ENCODE measurements at places on chromosomes 2 and 18.

DNA sequence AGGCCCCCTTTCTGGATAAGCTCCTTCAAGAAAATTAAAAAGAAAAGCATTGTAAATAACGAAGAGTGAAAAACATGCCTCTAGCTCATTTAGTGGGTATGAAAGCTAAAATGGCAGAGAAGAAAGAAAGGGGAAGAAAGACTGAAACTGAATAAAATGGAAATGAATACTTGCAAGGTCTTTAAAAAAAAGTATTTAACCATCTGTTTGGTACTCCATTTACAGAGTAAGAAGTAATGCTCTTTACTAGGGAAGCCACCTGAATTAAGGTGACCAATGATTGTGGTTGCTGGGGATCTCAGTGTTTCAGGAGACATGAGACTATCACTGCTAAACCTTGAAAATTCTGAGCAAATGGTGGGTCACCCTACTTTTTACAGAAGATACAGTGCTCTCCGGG lies 17.7 kb upstream of the ARL5A start:
- DNase-seq: no peak

DNA sequence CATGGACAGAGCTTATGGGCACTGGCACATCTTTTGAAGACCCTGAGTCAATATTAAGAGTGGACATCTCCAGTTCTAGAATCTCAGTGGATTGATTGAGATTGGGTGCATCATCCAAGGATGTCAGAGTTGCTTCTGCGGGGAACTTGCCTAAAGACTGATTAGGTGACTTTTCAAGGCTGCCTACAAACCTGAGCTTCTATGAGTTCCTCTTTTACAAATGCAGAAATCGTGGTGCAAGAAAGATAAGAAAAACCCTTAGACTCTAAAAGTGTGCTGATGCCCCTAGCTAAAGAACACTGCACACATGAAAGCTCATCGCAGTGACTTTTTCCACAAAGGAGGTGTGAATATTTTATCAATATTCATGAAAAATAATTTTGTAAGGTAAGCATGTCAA lies 86.8 kb upstream of the NEDD4L start:
- DNase-seq: no peak

GRCh38 chr2:98924038-98924830 lies 11.8 kb downstream of the CRACDL start:
- DNase-seq: no peak

GRCh38 chr2:37885329-37885993 lies 39.6 kb upstream of the RMDN2 start:
- no peak for DNase-seq

DNA sequence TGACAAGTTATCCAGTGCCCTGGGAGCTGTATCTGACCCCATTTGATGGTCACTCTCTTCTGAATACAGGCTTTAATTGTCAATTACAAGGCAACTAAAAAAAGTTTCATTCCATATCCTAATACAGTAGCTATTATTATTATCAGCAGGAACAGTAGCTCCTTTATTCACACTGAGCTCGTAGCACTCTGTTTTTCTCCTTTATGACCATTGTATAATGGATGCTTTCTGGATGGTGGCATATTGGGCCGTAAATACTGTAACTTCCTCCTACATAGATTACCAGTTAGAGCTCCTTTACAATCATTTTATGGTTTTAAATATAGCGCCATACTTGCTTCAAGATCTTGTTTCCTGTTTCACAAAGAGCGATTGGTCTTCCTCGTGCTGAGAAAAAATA lies 1040.3 kb downstream of the TSN start:
- no peak for DNase-seq

- no peak for DNase-seq
Observed at GRCh38 chr2:197208841-197209240, 101.7 kb downstream of the ANKRD44 start.

- peak; percentile 36 for DNase-seq
Observed at GRCh38 chr18:35497027-35497369, 762 bp downstream of the INO80C start.

DNA sequence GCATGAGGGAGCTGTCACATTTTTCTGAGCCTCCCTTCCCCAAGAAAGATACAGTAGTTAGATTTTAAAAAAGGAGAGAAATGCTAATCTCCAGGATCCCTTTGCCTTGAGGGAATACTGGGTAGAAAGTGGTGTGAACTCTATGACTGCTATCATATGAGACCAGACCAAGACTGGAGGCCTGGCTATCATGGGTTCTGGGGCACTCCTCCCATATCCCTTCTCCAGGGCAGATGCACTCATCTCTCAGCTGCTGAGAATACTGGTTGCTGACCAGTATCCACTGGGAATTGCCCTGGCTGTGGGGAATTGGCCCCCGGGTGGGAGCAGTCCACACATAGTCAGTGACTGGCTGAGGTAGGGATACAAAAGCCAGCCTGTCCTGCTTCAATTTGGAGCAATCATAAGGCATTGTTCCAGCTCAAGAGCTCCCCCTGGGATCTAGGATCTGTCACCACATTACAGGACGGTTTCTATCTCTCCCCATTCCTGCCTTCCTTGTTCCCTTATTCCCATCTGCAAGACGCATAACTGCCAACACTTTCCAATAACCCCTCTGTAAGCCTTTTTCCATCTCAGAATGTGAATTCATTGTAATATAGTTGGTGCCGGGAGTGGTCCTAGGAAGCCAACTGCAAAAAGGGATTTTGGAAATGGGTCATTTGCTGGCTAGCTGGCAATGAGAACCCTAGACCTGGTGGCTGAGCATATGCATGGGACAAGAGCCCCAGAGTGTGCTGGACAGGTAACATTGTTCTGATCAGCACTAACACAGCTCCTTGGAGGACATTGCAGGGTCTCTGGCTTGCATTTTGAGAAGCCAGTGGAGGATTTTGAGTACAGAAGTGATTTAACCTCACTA lies 35.4 kb upstream of the REEP1 start:
- DNase-seq: peak; percentile 40

GRCh38 chr2:154709215-154709614 lies 10.7 kb downstream of the KCNJ3 start:
- DNase-seq: no peak

DNA sequence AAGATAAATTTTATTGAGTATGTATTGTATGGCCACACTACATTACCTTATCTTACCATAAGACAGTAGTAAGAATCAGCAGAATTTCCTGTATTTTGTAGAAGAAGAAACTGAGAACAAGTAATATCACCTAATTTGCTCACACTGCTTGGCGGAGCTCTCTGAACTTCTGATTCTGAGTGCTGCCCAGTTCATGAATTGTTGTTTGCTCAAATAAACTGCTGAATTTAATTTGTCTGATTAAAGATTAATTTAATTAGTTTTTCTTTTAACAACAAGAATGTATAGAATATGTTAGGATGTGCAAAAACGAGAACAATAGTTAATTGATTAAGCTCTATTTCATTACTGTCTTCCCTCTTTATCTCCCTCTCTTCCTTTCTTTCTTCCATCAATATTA lies 100.1 kb upstream of the ERBB4 start:
- no peak for DNase-seq

GRCh38 chr2:190718652-190719526 lies 70.0 kb downstream of the NAB1 start:
- peak; percentile 36 for DNase-seq

GRCh38 chr2:238864207-238865014 lies 16.5 kb downstream of the TWIST2 start:
- peak; percentile 93 for DNase-seq

GRCh38 chr2:66344087-66344663 lies 90.8 kb upstream of the MEIS1 start:
- no peak for DNase-seq

DNA sequence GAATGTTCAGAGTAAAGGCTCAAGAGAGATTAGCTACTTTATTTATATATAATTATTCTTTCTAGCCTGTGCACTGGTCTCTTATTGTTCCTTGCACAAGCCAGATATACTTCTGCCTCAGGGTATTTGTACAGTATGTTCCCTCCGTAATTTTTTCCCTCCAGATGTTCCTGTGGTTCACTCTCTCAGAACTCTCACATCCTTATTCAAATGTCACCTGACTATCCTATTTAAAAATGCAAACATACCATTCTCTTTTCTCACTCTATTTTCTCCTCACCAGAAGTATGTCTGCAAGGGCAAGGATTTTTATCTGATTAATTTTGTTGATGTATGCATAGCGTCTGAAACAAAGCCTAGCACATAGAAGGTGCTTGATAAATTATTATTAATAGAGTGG lies 64.0 kb upstream of the CERS6 start:
- no peak for DNase-seq

- DNase-seq: no peak
Observed at GRCh38 chr2:215384710-215385109, 51.2 kb downstream of the FN1 start.

GRCh38 chr2:118855451-118856279 lies 8.2 kb upstream of the EN1 start:
- DNase-seq: peak; percentile 90

DNA sequence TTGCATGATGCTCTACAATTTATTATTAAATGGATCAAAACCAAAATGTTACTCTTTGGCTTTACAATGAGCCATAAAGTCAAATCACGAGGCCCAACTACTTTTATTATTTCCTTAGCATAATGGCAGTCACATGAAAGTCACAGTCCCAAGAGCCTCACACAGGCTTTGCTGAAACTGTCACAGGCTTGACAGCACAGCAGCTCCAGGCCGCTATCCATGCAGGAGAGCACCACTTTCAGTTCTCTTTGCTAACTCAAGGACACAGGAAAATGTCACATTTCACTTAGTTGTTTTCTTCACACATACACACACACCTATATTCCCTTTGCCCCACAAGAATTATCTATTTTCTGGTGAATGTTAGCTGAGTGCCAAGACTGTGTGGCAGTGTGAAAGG lies 11.1 kb upstream of the MSGN1 start:
- no peak for DNase-seq

DNA sequence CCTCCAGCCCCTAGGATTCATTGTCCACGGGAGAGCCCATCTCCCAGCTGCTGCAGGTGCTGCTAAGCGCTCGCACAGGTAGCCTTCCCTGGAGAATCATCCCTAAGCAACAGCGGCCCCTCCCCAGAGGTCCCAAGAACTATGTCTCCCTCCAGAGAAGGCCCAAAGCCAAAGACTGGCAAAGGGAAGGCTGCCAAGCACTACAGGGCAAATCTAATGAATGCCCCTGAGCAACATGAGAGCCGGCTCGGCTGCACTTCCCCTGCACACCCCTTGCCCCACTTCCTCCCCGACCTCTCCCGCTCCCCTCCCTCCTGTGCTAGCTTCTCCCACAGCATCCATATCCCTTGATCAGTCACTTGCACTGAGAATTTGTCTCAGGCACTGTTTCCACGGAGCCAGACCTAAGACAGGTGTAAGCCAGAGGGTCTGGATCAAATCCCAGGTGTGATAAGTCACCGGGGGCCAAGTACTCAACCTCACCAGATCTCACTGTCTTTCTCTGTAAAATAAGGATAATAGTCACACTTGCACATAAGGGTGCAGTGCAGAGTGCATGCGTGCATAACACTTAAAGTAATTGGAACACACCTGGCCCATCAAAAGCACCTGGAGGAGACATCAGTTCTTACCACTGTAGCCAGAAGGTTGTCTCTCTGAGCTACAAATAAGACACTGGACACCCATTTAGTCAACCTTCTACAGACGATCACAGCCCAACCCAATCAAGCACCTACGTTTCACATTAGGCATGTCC lies 20.1 kb upstream of the COL6A3 start:
- no peak for DNase-seq

GRCh38 chr18:76974386-76974785 lies 152.0 kb downstream of the ZNF236 start:
- DNase-seq: no peak

DNA sequence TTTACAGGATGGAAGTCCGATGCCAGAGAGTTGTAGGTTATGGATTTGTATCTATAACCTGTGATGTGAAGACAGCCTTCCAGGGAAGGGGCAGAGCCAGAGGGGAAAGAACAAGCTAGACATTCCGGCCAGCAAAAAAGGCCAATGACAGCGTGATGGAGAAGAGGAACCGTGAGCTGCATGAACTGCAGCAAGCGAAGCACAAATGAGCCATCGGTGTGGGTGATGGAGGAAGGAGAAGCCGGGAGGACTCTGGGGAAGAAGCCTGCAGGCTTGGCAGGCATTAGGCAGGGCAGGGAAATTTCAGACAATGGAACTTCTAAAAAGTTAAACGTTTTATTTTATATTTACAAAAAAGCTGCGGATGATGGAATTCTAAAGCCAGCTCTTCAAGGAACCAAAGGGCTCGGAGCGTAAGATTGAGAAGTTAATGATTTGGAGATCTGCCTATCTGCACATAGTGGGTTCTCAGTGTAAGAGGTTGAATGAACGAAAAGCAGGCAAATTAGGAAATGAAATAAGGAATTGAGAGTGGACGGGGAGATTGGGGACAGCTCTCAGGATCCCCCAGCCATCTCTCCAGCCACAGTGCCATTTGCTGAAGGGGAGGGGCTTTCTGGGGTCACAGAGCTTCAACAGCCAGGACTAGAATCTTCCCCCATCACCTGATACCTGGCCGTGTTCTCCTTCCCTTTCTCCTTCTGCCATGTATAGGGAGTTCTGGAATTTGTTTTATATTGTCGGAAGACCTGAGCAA lies 28.4 kb downstream of the NGEF start:
- no peak for DNase-seq

DNA sequence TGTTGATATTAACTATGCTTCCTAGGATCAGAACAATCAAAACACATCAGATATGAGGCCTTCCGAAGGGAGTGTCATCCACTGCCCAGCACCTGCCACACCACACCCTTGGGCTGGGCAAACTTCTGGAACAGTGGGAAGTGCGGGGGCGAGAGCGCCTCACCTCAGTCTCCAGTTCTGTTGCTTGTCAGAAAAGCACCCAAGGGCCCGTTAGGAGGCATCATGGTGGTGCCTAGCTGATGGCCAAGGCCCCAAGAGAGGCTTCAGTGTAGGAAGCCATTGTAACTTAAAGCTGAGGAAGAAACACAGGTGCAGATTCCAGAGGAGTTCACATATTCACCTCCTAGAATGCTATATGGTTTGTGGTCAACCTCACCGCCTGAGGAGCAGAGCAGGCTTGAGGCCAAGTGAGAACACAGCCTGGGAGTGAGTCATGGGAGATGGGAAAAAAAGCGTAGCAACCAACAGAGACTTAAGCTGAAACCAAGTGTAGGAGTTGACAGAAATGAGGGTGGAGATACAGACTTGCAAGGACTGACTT lies 85.1 kb upstream of the ATL2 start:
- DNase-seq: peak; percentile 66

- no peak for DNase-seq
Observed at GRCh38 chr2:39403311-39403710, 33.8 kb downstream of the MAP4K3 start.

DNA sequence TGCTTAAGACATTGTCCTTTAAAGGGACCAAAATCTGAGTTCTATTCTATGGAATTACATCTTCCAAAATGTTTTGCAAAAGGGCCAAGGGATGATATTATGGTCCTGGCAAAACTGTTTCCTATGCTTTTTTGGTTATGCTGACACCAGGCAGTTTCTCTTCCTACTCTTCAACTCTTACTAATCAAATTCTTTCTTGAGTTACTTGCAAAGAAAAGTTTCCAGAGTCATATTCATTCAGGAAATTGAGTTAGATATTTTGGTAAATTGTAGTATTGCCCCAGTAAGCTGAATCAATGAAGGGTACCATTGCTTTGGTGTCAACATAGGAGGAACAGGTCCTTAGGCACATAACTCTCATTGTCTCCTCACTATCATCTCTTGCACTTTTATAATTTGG lies 118.8 kb downstream of the DPP4 start:
- no peak for DNase-seq

Measured in femur (tissue), 1 donor.